ENCODE measurements at places on chromosomes 16 and 17.
A peak's percentile ranks its signal among the peaks of the same experiment; 100 is the strongest.

DNA sequence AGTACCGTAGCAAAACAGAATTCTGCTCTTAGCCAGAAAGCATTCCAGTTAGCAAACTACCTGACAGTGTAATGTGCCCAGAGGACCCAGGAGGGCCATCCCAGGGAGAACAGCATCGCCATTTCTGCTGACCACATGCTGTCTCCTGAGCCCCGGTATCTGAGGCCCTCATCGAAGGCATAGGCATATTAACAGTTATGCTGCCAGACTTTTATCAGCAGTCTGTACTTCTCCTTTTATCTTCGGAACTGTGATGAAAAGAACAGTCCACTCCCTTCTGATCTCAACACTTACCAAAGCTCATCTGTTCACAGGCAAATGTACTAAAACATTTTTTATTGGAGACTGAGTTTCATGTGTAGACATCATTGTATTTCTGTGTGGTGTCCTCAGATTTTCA lies 236.4 kb downstream of the PRKCA start:
- no peak for DNase-seq

DNA sequence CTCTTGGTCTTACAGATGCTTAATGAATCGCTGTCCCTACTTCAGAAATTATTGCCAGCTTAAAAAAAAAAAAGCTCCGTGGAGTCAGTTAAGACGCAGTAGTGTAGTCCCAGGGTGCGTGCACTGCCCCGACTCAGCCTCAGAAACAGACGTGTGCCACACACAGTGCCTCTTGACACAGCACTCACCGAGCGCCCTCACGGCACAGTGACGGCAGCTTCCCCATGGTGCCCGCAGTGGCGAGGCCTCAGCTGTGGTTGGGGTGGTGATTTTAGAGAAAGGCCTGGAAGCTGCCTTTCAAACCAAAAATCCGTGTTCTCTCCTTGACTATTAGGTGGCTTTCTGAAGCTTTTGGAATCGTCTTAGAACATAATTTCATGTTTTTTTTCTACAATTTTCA lies 13.9 kb downstream of the TCF25 start:
- no peak for DNase-seq

DNA sequence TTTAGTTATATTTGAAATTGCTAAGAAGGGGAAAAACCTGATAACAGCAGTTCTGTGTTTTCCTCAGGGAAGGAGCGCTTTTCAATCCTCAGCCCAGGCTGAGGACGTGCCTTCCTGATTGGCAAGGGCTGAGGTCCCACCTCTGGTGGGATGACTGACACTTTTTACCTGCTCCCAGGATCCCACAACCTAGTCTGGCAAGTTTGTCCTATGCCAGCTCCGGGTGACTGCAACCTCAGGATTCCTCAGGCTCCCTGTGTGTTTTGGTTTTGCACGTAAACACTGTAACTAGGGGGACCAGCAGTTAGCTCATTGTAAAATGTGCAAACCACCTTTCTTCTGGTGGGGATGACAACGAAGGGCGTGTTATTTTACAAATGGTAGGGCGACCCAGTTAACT lies 7.5 kb downstream of the MARCHF10 start:
- no peak for DNase-seq

DNA sequence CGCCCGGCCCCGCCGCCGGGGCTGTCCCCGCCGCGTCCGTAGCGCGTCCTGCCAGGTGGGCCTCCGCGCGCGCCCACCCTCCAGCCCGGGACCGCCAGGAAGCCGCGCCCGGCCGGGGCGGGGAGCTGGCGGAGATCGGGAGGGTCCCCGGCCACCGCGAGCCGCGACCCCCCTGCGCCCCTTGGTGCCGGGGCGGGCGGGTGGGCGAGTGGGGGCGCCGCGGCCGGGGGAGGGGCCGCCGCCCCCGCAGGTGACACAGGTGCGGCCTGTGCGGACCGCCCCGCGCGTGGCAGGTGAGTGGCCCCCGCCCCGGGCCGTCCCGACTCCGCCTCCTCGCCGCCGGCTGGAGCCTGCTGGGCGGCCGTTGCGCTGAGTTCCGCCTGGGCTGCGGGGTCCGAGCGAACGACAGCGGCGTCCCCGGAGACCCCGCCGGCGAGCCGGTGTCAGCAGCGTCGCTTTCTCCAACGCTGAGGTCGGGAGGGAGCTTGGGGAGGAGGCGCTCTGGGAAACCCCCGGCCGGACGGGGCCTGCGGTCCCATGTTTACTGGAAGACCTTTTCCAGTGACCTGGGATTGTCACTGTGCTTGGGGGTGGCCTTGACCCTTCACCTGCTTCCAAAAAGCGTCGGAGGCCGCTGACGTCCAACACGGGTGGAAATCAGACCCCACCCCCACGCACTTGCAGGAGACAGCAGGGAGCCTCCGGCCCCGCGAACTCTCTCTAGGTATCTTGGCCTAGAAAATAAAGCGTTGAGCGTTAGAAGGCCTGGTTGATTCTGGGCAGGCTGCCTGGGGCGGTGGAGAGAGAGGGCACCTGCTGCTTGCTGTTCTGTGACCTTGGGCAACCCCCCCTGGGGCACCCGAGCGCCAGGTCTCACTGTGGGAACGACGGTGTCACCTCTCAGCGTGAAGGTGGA lies 542 bp downstream of the KLHL36 start:
- peak; percentile 44 for DNase-seq

- DNase-seq: no peak
These were observed 35.0 kb downstream of the GPT2 start for GRCh38 chr16:46918905-46919792.

GRCh38 chr16:27429981-27430441 lies 28.0 kb downstream of the IL21R start:
- no peak for DNase-seq

- peak; percentile 48 for DNase-seq
These were observed 516 bp downstream of the CPNE2 start for GRCh38 chr16:57092786-57093411.

DNA sequence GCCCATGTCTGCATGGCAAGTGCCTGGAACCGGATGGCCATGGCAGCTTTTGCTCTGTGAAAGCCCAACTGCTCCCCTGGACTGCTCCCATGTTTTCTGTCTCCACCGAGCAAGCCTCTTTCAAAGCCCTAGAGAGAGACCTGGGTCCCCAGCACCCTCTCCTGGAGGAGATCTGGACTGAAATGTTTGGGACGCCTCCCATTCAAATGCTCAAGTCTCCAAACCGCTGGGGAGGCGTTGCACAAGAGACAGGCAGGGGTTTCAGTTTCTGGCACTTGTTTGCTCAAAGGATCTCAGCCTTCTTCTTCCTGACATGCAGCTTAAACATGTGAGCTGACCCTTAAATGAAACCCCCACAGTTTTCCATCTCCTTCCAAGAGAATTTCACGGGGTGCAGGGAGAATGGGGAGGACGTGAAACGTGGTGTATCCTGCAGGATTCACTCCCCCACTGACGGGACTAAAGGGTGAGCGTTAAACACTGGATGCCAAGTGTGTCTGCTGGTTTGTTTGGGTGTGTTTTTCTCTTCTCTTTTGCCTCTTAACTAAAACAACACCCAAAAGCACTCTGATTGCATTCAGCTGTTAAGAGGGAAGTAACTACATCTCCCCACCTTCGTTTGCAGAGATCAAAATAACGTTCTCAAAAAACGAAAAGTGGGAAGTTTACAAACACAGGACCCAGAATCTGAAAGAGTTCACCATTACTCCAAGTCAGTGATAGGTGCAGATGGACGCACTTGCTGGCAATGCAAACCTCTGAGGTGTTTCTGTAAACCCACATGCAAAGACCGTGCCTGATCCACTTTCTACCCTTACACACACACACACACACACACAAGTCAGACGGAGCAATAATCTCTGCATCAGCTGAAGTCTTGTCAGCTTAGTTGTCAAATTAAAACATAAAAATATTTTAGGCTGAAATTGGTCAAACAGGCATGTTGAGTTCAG lies 256.9 kb downstream of the C16orf95 start:
- DNase-seq: no peak

GRCh38 chr17:5416901-5417300 lies 2.6 kb downstream of the NUP88 start:
- no peak for DNase-seq

GRCh38 chr17:72950242-72950931 lies 142.1 kb downstream of the SLC39A11 start:
- DNase-seq: no peak

GRCh38 chr16:23505180-23505665 lies 5.1 kb downstream of the GGA2 start:
- DNase-seq: no peak

GRCh38 chr17:14621826-14622614 lies 321.1 kb downstream of the HS3ST3B1 start:
- no peak for DNase-seq

GRCh38 chr17:32910769-32911168 lies 17.2 kb upstream of the TMEM98 start:
- no peak for DNase-seq

DNA sequence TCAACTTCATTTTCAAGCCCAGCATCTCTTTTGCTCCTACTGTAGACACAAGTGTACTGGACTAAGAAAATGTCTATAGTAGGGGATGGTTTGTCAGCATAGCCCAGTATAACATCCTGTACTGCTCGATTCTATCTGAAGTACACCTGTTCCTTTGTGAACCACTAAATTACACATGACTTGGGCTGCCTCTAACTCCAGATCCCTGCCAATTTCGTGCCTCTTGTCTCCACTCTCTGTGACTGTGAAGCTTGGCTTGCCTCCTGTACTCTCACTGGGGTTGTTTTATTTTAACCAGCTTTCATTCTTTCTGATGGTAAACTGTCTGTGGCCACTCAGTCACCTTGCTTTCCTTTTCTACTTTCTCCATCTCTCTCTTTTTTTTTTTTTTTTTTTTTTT lies 24.5 kb downstream of the GFOD2 start:
- DNase-seq: no peak

DNA sequence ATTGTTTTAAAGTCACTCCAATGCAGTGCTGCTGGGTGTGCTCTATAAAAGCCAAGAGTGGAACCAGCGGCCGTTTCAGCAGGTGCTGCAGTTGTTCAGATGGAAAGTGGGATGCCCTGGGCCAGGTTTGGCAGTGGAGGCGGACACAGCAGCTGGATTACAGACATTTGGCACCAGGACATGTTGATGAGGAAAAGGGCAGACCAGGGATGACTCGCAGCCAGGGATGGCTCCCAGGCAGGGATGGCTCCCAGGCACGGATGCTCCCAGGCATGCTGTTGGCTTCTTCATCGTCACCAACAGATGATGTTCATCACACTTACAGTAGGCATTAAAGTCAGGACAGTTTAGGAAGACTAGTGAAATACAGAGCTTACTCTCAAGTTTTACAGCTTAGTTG lies 10.0 kb downstream of the GAN start:
- DNase-seq: no peak

DNA sequence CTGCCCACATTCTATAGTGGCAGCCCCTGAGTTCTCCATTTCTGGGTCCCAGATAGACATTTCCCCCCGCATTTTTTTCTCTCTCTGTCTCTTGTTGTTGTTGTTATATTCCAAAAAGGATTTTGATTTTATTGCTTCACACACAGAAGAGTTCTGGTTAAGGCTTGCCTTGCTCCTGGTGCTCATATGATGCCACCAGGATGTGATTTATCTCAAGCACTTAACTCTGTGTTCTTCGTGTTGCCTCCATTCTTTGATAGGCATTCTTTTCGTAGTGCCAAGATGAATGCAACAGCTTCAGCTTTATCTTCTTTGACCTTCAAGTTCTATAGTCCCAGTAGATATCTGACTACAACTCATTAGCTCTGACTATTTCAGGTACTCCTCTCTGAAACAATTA lies 9.1 kb downstream of the ITGA3 start:
- DNase-seq: no peak

- DNase-seq: no peak
These were observed 14.6 kb downstream of the SLC46A1 start for GRCh38 chr17:28391401-28391800.

GRCh38 chr16:85730186-85730465 lies 20.8 kb downstream of the C16orf74 start:
- no peak for DNase-seq

GRCh38 chr16:56013962-56014552 lies 138.9 kb upstream of the CES5A start:
- peak; percentile 11 for DNase-seq

DNA sequence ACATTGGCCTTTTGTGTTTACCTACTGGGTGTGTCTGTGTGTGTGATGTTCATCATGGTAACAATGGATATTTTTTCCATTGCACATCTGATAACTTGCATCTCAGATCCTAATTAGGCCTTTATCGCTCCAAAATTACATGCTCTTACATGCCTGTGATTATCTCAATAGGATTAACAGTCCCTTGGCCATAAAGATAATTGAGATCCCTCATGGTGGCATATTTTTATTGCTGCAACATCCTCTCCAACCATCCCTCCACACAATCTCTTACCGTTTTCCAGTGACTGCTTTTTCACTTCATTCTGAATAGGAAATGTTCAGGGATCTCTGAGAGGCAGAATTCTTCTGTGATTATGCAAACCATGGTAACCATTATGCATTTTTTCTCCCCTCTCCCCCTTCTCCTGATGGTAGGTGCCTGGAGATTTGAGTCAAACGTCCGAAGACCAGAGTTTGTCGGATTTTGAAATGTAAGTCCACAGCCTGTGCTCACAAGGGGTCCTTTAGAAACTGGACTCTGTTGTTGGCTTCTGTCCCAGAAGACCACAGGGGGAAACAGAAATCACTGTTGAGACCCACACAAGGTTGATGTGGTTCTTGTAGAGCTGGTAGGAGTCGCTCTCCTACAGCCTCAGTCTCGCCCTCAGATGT lies 405.5 kb downstream of the CPPED1 start:
- no peak for DNase-seq

DNA sequence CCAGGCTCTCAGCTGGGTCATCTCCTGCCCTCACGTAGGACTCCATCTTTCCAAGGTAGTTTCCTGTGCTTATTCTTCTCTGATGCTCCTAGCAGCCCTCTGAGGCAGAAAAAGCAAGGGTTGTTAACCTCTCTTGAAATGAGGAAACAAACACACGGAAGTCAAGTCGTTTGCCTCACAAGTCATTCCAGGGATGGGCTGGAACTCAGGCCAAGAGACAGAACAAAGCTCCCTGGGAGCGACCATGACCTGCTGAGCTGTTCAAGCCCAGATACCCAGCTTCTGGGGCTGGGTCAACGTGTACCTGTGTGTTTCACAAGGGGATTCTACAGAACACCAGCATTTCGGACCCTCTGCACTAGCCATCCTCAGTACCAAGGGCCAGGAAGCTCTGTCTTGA lies 28.1 kb downstream of the SRL start:
- DNase-seq: no peak

GRCh38 chr17:67594115-67594880 lies 123.4 kb upstream of the NOL11 start:
- DNase-seq: no peak

- DNase-seq: no peak
These were observed 58.1 kb upstream of the CRYM start for GRCh38 chr16:21336231-21336630.

GRCh38 chr17:65446043-65446442 lies 115.4 kb downstream of the AXIN2 start:
- DNase-seq: no peak

GRCh38 chr16:29974291-29975133 lies 844 bp downstream of the TAOK2 start:
- DNase-seq: peak; percentile 19

DNA sequence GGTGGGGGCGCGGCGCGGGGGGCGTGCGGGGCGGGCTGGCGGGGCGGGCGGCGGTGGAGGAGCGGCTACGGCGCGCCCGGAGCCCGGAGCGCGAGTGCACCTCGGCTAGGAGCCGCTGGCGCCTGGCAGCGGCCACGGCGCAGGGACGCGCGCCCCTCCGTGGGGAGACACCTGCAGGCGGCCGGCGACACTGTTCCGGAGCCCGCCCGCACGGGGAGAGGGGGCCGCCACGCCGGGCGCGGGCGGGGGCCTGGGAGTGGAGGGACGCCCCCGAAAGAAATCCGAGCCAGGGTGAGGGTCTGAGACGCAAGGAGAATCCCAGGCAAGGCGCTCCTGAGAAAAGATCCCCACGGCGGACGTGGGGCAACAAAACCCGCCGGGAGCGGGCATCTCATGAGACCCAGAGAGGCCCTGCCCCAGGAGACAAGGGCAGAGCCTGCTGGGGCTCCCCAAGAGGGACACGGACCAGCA lies at the start of gene GSG1L:
GSG1L (minus strand) TSS at position 124 of the 471 bp plus-strand sequence. CDS start 290 bp downstream, outside the sequence.
- DNase-seq: no peak
